C1 segment of cervical spinal cord (tissue), 14 donors: ENCODE measurements at places on chromosomes 5 and 9.

DNA sequence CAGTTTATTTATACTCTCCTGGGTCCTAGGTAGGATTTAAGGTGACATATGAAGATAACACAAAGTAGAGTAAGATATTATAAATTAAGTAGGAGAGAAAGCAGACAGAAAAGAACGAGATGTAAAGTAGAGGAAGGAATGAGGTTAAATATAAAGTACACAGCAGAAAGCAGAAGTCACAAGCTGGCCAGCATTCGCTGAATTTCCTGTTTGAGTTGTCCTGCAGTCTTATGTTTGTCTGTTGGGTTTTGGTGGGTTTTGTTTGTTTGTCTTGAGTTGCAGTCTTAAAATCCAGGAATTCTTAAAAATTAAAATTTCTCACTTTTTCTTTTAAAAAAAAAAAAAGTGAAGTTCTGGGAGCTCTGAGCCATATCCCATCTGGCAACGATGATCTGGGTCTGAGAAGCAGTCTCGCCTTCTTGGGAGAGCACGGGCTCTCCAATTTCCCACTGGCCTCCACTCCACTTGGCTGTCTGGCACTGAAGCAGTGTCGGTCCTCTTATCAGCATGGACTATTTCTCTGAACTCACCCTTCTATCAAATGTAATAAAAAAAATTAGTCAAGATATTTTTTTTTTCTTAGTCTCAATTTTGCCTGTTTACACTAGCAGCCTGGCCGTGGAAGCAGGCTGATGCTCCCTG, 2.0 kb downstream of the S100Z start:
- DNase-seq: no peak

DNA sequence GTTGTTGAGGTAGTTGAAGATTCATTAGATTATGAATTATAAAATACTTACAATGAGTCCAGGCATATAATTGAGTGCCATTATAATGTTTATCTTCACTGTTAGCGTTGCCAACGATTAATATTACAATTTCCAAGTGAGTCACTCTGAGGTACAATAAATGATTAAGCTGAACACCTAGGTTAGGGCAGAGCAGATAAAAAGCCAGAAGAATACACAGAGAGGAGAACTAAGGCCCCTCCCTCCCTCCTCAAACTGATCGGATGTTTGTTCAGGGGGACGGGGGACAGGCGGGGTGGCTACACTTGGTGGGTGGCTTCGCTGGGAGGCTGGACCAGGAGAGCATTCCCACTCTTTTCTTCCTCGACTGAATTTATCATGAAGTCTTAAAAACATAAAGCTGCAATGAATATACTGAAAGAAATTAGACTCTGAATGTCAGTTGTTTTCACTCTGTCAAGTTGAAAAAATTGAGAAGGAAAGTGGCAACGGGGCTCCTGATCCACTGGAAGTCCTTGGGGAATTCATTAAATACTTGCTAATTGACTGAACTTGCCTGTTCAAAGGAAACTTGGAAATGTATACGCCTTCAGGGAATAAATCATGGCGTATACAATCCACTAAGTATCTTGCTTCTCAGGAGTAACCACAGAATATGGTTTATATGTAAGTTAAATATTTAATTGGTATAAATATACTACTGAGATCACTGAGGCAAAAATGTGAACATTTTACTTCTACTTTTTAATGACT, 198.1 kb downstream of the TSSK1B start:
- no peak for DNase-seq

DNA sequence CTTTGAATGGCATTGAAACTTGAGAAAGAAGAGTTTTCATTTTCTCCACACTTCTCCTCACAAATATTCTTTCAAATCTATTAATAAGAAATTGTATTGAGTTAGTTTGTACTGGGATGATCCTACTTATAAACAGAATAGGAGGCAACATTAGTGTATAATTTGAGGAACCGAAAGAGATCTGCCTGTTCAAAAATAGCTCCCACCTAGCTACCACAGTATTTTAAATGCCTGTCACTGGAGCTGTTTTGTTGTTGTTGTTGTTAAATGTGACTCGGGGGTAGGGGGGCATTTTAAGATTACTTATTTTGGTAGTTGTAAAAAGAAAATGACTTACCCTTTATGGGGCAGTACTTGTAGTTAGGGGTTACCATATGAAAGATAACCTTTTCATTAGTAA, 20.1 kb upstream of the HAPLN1 start:
- no peak for DNase-seq

DNA sequence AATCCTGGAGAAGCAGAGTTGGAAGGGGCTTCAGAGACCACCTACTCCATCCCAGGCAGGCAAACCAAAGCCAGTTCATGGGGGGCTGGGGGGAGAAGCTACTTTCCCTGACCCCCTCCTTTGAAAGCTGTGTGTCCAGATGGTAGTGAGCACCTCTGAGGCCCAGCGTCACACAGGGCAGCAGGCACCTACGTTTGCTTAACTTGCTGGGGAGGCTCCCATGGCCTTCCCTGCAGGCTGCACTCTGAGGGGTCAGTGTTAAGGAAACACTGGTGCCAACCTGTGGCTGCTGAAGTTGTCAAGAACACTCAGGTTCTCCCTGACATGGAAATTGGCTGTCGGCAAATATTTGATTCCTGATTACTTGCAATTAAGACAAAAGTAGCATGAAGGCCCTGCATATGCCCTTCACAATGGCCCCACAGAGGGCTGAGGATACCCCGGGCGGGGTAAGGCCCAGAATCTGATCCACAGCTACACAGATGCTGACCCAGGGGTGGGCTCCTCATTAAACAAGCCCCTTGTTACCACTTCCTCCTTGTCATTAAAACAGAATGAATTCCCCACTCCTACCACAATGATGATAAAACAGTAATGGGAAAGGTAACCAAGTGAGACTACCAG, 208.5 kb downstream of the FSTL4 start:
- DNase-seq: no peak

DNA sequence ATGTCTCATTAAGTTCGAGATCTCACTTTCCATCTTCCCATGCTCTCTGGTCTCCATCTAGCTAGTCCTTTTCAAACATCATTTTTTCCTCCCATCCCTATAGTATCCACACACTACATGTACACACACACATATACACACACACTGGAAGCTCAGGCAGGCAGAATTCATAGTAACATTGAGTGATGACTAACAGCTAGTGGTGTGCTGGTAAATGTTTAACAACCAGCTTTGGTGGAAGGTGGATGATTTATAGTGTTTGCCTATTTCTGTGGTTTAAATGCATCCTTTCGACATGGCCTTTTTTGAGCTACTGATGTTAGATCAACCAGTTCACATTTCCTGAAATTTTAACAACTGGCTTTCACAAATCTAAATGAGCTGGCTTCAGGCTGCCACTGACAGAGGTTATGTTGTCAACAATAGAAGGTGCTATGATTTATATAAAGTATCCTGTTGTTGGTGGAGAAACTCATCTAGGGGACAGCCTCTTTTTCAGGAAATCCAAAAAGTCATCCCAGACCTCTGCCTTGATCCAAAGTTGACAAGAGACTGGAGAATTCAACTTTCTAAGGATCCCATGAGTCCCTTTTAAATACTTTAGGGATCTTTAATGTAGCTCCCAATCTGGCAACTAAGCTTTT, 117.8 kb downstream of the CCDC192 start:
- DNase-seq: no peak

DNA sequence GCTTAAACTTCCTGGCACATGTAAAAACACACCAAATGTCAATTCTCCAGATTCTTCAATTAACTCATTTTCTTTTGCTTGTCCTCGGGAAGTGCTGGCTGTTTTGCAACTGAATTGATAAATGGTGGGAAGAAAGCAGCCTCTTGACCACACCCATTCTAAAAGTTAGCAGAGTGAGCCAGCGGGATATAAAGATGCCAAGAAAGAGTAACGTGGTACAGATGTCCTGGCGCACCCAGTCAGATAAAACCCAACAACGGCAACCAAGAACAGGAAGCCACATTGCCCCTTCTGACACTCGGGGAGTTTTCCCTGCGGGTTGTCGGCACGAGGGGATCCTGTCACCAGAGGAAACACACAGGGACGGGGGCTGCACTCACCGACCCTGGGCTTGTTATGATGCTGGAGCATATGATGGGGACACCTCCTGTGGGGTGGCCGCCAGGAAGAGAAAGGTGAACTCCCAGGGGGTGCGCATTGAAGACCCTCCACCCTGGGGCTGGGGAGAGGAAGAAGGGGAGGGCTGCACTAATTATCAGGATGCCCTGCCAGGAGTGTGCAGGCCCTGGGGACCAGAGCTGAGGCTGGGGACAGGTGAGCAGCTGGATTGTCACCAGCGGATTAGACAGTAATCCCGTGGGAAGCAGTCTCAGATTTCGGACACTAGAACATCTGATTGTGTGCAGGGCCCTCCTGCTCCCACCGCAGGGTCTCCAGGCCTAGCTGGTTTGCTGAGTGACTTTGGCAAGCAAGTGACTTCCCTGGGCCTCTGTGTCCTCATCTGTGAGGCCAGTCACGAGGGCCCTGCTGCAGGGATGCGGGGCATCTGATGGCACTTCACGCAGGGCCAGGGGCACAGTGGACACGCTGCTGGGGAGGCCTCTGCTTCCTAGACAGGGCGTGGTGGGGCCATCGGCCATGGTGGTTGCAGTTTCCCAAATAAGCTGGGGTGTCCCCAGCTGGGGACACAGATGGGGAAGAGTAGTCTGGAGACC, 59.2 kb downstream of the CRB2 start:
- no peak for DNase-seq

DNA sequence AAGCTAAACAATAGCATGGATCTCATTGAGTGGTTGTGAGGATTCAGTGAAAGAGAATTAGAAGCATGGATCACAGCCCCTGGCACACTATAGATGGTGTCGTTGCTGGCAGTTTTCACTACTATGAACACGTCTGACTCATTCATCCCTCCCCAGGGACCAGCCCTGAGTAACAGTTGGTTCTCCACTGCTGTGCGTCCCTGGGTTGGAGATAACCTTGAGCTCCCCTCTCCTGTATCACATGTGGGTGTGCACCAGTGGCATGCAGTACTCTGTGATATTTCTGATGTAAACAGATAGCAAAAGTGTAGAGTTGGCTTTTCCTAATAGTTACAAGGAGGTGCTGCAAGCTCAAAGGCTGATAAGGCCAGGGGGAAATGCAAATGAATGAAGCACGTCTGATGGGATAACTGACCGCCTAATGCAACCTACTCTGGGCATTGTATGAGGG, 8.8 kb upstream of the LCP2 start:
- DNase-seq: no peak

GRCh38 chr5:21684992-21685391, 1168.2 kb downstream of the CDH12 start:
- no peak for DNase-seq

DNA sequence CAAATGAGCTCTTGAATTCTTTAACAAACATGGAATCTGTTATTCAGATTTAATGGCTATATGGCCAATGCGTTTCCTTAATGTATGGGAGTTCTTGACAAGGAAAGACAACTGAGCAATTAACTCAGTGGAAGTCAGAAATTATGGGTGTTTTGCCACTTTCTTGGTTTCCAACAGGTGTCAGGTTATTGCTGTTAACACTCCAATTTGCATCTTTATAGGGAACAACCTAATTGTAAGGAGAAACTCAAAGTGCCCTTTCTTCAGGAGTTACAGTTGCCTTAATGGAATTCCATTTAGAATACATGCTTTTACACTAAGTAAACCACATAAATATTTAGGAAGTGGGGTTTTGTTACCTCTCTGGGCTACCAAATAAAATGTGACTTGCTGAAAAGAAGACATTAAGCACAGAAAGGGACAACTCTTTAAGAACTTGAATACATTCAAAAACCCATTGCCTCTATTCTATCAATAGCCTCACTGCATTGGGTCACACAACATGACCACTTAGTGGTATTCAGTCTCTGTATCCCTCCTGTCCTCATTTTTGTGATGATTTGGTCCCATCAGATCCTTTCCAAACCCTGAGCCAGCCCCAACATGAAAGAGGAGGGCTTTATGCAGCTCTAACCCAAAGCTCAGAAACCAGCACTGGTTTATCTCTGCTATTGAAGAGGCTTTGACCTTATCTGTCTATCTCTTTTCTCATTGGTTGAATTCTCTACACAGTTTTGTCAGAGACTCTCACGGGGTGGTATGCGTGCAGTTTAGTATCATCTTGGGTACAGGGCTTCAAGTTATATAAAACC, 118.7 kb downstream of the EDIL3 start:
- no peak for DNase-seq

DNA sequence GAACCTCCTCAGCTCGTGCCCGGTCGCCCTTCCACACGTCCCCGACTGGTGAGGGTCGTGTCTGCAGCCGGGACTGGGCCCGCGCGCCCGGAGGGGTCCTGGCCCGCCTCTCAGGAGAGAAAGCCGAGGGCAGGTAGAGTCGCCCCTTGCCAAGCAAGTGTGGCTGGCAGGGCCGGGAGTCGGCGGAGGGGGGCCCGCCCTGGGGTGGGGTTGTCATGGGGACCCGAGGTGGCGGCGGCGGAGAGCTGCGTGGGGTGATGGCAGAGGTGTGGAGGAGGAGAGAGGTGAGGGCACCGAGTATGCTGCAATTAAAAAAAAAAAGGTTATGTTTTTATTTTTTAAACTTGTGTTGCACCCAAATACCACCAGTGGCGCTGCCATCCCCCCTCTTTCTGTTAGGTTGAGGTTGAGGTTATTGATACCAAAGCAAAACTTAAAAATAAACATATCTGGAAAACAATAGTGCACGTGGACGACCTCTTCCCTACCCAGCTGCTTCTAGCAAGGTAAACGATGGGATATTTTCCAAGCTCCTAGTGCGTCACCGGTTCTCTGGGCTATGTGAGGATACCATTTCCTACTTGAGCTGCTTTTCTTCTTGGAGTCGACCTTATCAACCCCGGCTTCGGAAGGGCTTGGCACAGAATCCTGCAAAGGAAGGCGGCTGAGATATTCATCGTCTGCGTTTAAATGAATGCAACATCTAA, 660 bp downstream of the SCAMP1 start:
- no peak for DNase-seq
